ENCODE measurements at places on chromosomes 4 and X. TPM values are rescaled to one million over a fixed set of nuclear protein-coding genes. Genes with fewer than 3 reads are reported as not detected.

Gene MAOB
- 0.27 TPM for total RNA-seq

Gene MAGEE2
- not detected for total RNA-seq

Gene TMEM144
- 4.4 TPM for total RNA-seq

Gene DSPP
- not detected for total RNA-seq

DNA sequence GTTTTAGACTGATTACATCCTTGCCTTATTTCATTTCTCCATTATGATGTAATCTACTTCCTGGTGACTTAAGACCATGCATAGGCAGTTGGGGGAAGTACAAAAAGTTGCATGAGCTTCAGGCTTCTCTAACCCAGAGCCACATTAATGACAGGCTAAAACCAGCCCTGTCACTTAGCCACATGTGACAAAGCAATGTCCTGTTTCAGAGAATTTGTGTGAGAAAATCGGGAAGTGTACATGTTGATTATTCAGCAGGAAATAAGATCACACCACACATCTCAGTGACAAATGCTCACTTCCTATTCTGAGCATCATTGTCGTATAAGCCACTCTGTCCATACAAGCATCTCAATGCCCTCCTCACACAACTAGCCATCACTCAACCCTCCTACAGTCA lies 98.5 kb upstream of the MAGEB16 start:
- no peaks in the 10 kb centered on the region for H3K36me3 ChIP-seq
- no peak overlapping the region for H3K4me3 ChIP-seq
- H3K27ac ChIP-seq, result no peak overlapping the region
- H3K4me1 ChIP-seq, result peaks cover 5% of the 10 kb centered on the region
- no peak for DNase-seq
- H3K27me3 ChIP-seq, result peaks cover 22% of the 10 kb centered on the region

GRCh38 chr4:43332052-43332425 lies 439.5 kb downstream of the GRXCR1 start:
- peak overlapping the region; percentile 6 for H3K27ac ChIP-seq
- no peaks in the 10 kb centered on the region for H3K36me3 ChIP-seq
- DNase-seq, result no peak
- H3K4me3 ChIP-seq, result no peak overlapping the region
- no peaks in the 10 kb centered on the region for H3K27me3 ChIP-seq
- peaks cover 30% of the 10 kb centered on the region for H3K4me1 ChIP-seq

DNA sequence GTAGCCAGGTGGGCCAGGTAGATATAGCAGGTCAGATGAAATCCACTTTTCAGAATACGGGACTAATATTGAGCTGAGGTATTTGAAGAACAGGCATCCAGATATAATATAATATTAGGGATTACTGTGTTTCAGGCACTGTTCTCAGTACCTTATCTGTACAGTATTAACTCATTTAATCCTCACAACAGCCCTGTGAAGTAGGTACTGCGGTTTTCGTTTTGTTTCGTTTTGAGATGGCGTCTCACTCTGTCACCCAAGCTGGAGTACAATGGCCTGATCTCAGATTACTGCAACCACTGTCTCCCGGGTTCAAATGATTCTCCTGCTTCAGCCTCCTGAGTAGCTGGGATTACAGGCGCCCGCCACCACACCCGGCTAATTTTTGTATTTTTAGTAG lies 129.6 kb downstream of the IL1RAPL2 start:
- no peak overlapping the region for H3K4me3 ChIP-seq
- no peaks in the 10 kb centered on the region for H3K36me3 ChIP-seq
- H3K27ac ChIP-seq, result no peak overlapping the region
- no peaks in the 10 kb centered on the region for H3K4me1 ChIP-seq
- peaks cover 43% of the 10 kb centered on the region for H3K27me3 ChIP-seq

- peaks cover 37% of the 10 kb centered on the region for H3K4me1 ChIP-seq
- no peaks in the 10 kb centered on the region for H3K27me3 ChIP-seq
- H3K27ac ChIP-seq, result peak overlapping the region; percentile 95
- H3K36me3 ChIP-seq, result peaks cover 7% of the 10 kb centered on the region
- peak overlapping the region; percentile 47 for H3K4me3 ChIP-seq
These were observed 2.3 kb downstream of the S100P start for GRCh38 chr4:6695660-6696610.

DNA sequence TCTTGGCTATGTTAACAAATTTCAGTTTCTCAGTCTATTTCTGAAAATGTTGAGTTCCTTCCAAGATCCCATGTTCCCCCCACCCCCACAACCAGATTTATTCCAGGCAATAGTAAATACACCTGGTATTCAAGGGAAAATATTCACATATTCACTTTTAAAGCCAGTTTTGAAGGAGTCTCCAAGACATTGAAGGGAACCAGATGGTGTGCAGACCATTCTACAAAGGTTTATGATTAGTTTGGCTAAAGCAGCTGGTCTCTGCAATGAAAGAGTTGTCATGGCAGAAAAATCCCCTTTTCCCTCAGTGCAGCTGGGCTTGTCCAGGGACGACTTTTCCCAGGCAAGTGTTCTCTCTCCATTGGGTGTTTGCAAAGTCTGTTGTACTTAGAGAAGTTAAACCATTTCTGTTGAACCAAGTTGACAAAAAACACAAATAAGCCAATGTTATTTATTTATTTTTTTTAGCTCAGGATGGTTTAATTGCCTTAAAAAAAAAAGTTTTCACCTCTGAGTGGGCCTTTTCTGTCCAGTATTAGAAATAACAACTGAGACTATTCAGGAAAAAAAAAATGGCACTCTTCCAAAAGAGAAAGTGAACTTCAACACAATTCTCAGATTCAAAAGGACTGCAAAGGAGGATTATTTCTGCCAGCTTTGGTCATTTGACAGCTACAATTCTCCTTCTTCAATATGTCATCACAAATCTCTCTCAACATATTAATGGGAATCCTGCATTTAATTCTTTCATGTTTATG lies 410.6 kb downstream of the IL1RAPL1 start:
- H3K27me3 ChIP-seq, result peaks cover 15% of the 10 kb centered on the region
- H3K27ac ChIP-seq, result no peak overlapping the region
- no peak overlapping the region for H3K4me3 ChIP-seq
- H3K4me1 ChIP-seq, result no peaks in the 10 kb centered on the region

GRCh38 chrX:120450163-120450562 lies 18.9 kb downstream of the LAMP2 start:
- peaks cover 10% of the 10 kb centered on the region for H3K27me3 ChIP-seq
- peak; percentile 32 for DNase-seq
- H3K27ac ChIP-seq, result peak overlapping the region; percentile 37
- peaks cover 39% of the 10 kb centered on the region for H3K36me3 ChIP-seq

GRCh38 chrX:131225078-131225477 lies 64.0 kb downstream of the IGSF1 start:
- H3K27ac ChIP-seq, result no peak overlapping the region
- H3K4me3 ChIP-seq, result no peak overlapping the region
- H3K36me3 ChIP-seq, result no peaks in the 10 kb centered on the region

DNA sequence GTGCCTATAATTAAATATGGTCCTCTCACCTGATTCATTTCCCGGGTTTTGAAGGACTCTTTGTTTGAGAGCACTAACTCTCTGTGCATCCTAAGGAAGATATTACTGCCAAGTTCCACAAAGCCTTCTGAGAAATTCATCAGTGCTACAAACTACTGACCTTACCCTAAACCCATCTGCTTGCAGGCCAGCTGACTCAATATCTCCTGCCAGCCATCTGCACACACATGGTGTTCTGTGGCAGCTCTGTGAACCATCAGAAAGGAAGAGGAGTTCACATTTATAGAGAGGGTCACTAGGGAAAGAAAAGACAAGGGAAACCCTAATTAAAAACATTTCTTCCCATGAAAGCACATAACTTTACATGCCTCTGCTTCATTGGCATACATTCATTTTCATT lies 156.7 kb downstream of the ATP10D start:
- no peaks in the 10 kb centered on the region for H3K27me3 ChIP-seq
- no peaks in the 10 kb centered on the region for H3K4me1 ChIP-seq
- DNase-seq, result no peak
- no peak overlapping the region for H3K4me3 ChIP-seq
- no peak overlapping the region for H3K27ac ChIP-seq

DNA sequence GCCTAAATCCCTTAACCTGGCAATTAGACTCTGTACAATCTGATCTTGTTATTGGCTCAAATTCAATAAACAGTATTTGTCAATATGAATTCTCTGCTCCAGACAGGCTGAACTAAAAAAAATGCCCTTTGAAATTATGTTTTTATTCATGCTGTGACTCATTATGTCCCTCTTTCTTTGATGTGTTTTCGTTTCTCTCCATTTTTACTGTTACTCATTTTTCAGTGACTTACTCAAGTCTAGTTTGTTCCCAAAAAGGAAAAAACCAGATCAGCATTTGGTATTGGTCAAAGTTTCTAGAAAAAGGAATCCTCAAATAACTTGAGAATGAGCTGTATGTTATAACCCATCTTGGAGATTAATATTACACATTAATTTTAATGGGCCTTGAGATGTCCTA lies 40.4 kb downstream of the UNC5C start:
- peak; percentile 30 for DNase-seq
- H3K4me1 ChIP-seq, result peaks cover 17% of the 10 kb centered on the region
- H3K4me3 ChIP-seq, result no peak overlapping the region

GRCh38 chr4:29423836-29424721 lies 1296.1 kb upstream of the PCDH7 start:
- no peaks in the 10 kb centered on the region for H3K36me3 ChIP-seq
- no peaks in the 10 kb centered on the region for H3K27me3 ChIP-seq
- H3K4me1 ChIP-seq, result peaks cover 6% of the 10 kb centered on the region
- H3K27ac ChIP-seq, result no peak overlapping the region
- DNase-seq, result peak; percentile 76

Measured in MCF 10A (cell line).